ENCODE measurements at places on chromosomes 1 and 21.

- DNase-seq: peak; percentile 56
Measured at GRCh38 chr1:17829579-17829978, 74.4 kb downstream of the ACTL8 start.

GRCh38 chr1:204266504-204267034 lies 52.8 kb upstream of the GOLT1A start:
- no peak for DNase-seq

- DNase-seq: no peak
Measured at GRCh38 chr1:199720496-199720895, 307.0 kb upstream of the NR5A2 start.

DNA sequence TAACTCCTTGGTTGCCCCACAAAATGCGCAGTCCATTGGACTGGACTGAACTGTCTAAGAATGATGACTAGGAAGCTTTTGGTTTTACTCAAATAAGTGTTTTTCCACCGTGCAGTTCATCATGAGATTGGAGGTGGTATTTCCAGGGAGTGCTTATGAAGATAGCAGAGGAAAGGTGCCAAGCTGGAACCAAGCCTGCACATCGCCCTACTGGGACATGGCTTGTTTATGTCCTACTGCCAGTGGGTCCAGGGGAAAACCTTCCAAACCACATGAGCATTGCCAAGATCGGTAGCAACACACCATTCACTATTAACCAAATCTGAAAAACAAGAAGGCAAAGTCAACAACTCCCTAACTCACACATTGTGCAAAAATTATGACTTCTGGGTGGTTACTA lies 54.7 kb upstream of the DSCAM start:
- no peak for DNase-seq

DNA sequence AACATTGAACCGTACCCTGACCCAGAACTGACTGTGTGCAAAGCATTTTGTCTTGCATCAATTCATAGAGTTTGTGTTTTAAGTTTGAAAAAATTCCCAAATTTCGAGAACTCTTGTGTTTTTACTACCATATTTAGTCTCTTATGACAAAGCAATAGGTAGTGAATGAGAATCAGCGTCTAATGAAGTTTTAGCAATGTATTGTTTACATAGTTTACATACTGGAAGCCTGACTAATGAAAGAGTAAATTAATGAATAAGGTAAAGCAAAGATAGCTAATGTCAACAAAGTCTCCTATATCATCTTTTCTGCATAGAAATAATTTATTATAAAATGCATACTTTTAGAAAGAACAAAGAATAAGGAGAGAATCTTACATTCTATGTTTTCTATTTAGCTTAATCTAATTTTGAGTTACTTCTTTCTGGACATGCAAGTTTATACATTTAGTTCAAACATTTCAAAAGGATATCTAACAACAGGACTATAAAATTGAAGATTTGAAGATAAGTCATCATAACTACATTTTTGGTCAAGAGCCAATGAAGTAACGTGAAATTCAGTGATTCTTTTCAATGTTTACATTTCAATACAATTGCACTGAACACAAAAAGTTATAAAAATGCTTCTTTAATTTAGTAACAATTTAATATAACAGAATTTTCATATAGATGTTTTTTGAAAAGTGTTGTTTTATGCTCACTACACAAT lies 1943.7 kb downstream of the NCAM2 start:
- no peak for DNase-seq

DNA sequence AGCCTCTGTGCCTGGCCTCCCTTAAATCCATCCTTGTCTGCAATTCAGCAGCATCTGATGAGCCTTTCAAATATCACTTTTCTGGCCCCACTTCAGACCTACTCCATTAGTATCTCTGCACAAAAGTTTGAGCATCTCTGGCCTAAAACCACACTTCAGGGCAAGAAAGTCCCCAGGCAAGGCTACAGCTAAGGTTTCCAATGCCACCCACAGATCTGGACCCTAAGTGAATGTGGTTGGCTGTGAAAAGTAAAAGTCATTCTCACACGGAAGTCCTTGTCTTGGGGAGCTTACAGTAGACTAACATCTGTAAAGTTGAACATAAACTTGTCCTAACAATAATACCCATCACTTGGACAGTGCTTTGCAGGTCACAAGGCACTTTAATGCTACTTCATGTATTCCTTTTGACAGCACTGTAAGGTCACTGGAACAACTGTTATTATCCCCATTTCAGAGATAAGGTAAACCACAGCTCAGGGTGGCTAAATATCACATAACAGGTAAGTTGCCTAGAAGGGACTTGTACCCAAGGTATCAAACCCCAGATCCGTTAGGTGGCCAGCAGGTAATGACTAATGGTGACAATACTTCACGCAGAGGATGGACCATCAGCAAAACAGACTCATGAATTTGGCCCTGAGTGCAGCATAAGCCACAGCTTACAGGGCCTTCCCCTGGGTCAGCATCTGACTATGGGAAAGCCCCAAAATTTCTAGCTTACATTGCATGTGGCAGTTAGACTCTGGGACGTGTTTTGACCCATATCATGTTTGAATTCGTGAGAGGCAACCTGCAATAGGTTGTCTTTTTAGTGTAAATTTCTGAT lies 356.0 kb downstream of the HHAT start:
- no peak for DNase-seq

DNA sequence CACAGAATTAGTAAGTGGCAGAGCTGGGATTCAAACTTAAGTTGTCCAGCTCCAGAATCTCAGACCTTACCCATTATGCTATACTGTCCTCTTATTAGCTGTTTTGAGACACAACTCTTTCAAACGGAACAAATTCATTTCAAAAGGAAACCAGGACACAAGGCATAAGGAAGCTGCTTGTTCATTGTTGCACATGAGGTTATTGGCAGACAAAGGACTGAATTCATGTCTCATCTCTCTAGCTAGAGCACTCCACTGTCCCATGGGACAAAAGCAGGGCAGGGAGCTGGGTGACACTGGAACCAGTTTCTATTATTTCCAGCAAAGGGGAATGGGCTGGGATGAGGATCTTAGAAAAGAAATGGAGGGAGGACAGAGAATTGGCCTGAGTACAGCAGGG lies 26.4 kb downstream of the CHI3L2 start:
- no peak for DNase-seq

- no peak for DNase-seq
Measured at GRCh38 chr1:75794382-75794781, 2.3 kb upstream of the MSH4 start.

GRCh38 chr1:183310753-183311479 lies 107.3 kb downstream of the NMNAT2 start:
- DNase-seq: no peak

- no peak for DNase-seq
Measured at GRCh38 chr1:204359474-204360255, at the start of gene PLEKHA6. PLEKHA6 (minus strand) TSS chr1:204359929; CDS start chr1:204273727, 86,202 bp downstream.

- DNase-seq: no peak
Measured at GRCh38 chr1:243798726-243799125, 51.3 kb downstream of the AKT3 start.

DNA sequence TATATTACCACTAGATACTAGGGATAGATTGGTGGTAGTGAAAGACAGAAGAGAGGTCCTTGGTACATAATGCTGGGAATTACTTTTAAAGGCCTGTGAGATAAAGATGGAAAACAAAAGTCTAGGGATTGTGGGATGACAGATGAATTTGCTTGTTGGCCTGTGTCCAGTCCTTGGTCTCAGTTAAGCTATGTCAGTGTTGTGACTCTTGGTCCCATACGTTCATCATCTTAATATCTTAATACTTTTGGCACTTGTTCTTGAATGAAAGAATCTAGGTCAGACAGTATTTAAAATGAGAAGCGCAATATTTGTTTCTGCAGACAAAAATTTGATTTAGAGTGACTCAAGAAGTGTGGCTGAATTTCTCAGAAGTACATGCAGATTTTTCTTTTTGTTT lies 7.6 kb downstream of the RPL5 start:
- DNase-seq: no peak

- DNase-seq: no peak
Measured at GRCh38 chr1:85450832-85451231, 14.1 kb downstream of the DDAH1 start.

GRCh38 chr1:51340380-51340779 lies 10.0 kb upstream of the TTC39A start:
- no peak for DNase-seq

DNA sequence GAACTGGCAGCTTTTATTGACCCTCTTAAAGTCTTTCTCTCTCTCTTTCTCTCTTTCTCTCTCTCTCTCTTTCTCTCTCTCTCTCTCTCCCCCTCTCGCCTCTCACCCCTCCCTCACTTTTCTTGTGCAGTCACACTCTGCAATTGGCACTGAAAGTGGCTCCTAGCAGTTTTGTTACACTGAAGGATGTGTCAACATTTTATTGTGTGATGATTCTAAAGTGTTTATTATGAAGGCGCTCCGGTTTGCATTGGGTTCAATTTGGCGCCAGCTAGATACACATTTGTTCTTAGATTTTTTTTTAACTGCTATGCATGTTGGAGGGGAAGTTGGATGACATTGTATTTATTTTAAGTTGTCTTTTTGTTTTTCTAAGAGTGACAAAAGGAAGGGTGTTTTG lies 64.0 kb upstream of the CHRM3 start:
- no peak for DNase-seq

GRCh38 chr21:32307706-32308105 lies 9.1 kb downstream of the MRAP start:
- no peak for DNase-seq

GRCh38 chr1:19776287-19776686 lies 23.4 kb downstream of the TMCO4 start:
- no peak for DNase-seq

DNA sequence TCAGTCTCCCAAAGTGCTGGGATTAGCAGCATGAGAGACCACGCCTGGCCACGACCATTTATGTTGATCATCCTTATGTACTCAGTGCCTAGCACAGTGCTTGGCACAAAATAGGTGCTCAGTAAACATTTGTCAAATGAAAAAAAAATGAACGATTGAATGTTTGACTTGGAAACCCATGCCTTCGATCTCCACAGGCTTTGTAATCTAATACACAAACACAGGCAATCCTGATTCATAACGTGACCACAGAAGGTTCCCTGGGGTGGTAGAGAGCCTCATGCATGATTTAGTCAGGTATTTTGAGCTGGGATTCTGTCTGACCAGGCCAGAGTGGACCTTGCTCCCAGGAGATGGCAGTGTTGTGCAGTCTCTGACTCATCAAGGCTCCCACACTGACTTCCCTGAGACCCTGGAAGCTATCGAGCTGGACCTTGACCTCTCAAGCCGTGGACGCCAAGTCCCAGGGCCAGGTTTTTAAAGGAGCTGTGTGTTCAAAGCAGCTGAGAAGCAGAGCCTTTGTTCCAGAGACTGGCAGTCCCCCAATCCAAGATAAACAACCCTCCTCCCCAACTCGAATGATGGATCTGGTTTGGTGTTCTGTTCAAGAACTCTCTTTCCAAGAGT lies 81.1 kb downstream of the PGM1 start:
- DNase-seq: no peak

GRCh38 chr1:58779801-58780382 lies 4.0 kb downstream of the JUN start:
- DNase-seq: no peak

Data from left forelimb (tissue), 1 donor.